ENCODE measurements at places on chromosomes 4 and X.

DNA sequence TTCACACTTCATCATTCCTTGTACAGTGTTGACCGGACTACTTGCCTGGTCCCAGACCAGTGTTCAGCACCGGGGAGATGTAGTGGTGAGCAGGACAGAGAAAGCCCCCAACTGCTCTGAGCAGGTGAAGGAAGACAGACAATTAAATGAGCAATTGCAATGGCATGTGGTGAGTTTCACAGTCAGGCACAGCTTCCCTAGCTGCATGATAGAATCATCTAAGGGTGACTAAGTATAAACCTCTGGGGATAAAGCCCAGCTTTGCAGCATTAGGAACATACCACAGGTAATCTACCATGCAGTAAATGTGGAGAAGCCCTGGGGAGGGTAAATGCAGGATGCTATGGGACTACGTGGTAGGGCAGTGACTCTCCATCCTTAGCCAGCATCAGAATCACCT is 47.8 kb downstream of the TMA16 start:
- no peak for DNase-seq

GRCh38 chr4:5545271-5545670 is 163.1 kb downstream of the EVC2 start:
- no peak for DNase-seq

GRCh38 chr4:85200106-85200505 is 233.6 kb upstream of the WDFY3 start:
- no peak for DNase-seq

DNA sequence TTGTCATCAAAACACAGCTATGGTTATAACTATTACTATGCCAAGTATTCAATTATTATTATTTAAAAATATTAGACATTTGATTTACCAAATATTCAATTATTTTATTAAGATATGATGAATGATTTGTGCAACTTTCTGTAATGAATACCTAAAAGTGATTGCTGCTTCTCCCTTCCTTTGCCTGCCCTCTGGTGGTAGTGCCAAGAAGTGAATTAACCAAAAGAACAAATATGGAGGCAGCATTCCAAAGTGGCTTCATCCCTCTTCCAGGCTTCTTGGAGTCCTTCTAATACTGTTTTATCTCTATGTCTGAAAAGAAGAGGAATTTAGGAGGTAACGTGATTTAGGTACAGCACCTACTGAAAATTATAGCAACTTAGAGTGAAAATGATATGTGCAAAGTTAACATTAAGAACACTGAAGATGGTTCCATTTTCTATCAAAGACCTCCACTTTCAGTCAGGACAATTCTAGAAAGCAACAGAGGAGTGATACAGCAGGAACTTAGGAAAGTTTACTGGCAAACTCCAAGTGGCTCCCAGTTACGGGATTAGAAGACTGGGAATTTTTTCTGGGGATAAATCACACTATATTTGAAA is 43.0 kb downstream of the ENPEP start:
- no peak for DNase-seq

GRCh38 chrX:106484233-106484632 is 127.5 kb upstream of the RADX start:
- DNase-seq: no peak

- DNase-seq: no peak
Measured at GRCh38 chrX:131235768-131236545, 53.1 kb downstream of the IGSF1 start.

DNA sequence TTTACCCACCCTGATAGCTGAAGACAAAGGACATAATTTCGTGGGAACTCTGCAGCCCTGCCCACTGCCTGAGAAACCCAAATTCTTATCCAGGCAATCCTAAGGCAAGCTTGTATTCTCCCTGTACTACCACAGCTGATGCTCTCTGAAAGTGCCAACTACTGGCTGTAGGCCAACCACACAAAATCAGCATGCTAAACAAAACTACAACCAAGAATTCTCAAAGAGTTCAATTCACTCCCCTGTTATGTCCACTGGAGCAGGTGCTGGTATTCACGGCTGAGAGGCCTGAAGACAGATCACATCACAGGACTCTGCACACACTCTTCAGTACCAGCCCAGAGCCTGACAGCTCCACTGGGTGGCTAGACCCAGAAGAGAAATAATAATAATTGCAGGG is 375.9 kb upstream of the NDST4 start:
- no peak for DNase-seq

DNA sequence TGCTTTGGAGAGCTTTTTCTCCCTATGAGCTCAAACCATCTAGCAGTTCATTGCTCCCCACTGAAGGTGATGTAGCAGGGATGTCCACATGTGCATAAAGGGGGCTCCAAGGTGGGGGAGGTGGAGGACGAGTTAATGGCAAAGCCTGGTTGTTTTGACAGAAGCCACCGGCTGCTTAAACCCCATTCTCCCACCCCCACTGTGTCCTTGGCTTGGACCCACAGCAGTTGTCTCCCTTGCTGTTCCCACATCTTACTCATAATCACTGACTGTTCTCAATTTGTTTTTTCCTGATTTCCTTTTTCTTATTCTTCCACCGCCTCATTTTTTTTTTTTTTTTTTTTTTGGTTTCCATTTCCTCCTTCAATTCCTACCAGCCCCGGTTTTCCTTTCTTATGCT is 72.7 kb downstream of the GEMIN8 start:
- DNase-seq: no peak

GRCh38 chr4:145902522-145902921 is 36.1 kb downstream of the ZNF827 start:
- DNase-seq: no peak

DNA sequence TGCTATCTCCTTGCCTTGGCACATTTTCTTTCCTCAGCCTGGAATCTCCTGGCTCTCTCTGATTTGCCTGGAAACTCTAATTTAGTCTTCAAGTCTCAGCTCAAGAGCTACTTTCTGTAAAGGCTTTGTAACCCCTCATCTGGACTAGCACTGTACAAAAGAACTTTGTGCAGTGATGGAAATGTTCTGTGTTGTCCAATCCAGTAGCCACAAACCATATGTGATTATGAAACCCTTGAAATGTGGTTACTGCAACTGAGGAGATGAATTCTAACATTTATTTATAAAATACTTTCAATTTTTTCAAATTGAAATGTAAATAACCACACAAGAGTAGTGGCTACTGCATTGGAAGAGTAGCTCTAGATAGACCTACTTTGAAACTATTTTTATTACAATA is 66.6 kb upstream of the HS3ST1 start:
- DNase-seq: no peak

GRCh38 chrX:23616361-23616760 is 50.9 kb upstream of the PRDX4 start:
- no peak for DNase-seq

DNA sequence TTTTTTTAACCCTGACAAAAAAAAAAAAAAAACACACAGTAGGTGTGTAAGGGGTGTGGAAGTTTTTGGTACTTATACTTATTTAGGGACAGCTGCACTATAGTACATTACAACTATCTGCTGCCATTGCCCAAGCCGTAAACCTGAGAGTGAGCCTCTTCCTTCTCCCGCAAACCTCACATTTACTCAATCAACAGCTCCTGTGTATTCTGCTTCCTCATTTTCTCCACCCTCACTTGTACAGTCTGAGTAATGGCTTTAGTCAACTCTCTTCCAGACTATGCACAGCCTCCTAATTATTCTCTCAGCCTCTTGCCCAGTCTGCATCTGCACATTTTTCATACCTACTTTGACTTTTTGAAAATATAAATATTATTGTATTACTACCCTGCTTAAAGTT is 362.0 kb downstream of the ADAM29 start:
- DNase-seq: no peak

DNA sequence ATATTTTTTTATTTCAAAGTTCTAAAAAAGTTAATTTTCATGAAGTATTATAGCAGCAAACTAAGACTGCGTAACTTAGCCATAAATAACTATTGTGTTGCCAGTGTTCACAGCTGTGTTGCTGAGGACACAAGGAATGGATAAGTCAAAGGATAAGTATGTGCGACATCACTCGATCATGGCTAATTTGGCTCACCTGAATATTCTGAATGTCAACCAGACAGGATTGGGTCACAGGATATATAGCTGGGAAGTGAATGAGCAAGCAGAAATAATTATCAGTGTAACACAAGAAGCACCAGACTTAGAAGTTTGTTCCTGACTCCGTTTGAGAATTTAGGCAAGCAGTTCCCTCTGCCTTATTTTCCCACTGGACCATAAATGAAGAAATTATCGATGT is 33.9 kb downstream of the PRDM8 start:
- DNase-seq: no peak

DNA sequence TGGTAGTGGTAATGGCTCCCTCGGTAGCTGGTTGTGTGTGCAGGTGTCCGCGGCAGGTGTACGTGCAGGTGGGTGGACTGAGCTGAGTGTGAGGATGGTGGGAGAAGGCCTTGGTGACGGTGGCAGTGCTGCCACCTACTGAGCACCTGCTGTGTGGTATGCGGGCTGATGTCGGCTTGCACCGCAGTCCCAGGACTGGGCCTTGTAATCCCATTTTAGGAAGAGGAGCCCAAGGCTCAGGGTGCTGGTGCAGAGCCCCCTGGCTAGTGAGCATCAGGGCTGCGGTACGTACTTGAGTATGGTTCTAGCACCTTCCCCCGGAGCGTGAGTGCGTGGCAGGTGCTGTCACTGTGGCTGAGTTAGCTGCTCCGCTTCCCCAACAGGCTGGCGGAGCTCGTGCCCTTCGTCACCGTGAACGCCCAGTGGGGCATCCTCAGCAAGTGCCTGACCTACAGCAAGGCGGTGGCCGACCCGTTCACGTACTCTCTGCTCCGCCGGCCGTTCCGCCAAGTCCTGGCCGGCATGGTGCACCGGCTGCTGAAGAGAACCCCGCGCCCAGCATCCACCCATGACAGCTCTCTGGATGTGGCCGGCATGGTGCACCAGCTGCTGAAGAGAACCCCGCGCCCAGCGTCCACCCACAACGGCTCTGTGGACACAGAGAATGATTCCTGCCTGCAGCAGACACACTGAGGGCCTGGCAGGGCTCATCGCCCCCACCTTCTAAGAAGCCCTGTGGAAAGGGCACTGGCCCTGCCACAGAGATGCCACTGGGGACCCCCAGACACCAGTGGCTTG is 5.7 kb upstream of the CPZ start:
- DNase-seq: no peak

DNA sequence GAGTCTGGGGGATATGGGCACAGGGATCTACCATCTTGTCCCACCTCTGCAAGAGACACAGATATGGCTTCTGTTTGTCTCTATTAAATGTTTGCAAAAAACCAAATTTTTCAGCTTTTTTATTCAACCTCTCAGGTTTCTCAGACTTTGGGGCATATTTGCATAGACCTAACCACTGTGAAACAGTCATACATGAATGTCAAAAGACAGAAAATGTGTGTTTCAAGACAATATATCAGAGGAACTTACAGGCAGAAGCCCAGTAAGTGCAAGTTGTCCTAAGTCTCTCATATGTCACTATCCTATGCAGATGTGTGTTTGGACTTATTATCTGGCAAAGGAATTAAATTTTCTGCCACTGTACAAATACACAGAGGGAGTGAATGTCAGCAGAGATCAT is 951.2 kb downstream of the PCDH18 start:
- no peak for DNase-seq
